ENCODE measurements at places on chromosomes 16 and 17.
A peak's percentile ranks its signal among the peaks of the same experiment; 100 is the strongest.

GRCh38 chr16:55082591-55082976 lies 151.9 kb downstream of the IRX5 start:
- DNase-seq, result no peak

DNA sequence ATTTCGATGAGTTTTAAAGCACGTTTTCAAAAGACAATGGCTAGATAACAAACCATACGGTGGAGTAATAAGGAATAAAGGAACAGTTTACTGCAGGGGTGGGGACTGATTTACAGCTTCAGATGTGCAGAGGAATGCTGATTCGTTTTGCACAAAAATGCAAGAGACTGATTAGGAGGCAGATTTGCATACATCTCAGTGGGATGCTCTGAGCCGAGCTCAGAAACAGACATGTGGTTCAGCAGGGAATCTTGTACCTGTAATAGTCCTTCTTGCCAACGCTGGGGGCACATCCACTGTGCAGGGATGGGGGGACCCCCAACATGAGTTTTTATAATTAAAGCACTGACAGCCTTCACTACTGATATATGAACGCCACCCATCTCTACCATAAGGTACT lies 308.0 kb downstream of the GRIN2A start:
- DNase-seq, result no peak

DNA sequence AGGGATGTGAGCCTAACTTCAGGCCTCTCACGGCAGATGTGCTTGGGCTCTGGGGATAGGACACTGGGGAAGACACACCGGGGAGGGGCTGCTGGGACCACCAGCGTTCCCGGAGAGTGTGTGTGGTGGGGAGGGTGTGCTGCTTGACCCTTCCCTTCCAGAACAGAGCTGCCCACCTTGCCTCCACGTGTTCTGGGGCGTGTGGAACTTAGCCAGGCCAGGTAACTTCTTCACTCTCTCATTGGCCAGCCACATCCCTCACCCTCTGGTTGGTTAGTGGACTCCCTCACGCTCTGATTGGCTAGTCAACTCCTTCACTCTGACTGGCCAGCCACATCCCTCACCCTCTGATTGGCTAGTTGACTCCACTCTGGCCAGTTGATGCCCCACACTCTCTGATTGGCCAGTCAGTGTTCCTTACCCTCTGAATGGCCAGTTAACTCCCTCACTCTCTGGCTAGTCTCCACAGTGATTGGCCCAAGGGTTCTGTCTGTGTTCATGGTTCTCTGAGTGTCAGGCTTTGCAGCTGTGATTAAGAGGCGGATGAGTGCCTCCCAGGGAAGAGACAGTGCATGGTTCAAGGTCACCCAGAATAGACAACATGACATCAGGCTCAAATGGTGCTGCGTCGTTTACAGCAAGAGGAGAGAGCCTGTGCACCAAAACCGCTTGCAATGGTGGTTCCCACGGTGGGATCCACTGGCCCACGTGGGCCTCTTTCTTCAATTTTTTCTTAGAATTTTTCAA lies 10.0 kb downstream of the TMEM235 start:
- DNase-seq, result peak; percentile 63

- DNase-seq, result no peak
Measured at GRCh38 chr16:88076211-88076931, 125.1 kb downstream of the BANP start.

GRCh38 chr17:2087597-2088211 lies 32.8 kb downstream of the HIC1 start:
- no peak for DNase-seq

DNA sequence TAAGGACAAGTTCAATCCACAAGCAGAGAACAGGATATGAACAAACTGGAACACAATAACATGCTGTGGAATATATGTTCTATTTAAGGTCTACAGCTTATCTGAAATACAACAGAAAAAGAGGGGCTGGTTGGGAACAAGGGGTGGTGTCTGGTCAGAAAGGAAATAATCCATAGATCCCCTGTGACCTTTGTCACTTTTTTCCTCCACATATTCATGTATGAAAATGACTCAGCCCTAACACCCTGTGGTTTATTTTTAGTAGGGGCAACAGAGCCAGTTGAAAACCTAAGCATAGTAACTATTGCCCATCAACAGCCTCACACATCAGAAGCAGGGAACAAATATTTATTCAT lies 12.3 kb upstream of the SPAG9 start:
- no peak for DNase-seq

DNA sequence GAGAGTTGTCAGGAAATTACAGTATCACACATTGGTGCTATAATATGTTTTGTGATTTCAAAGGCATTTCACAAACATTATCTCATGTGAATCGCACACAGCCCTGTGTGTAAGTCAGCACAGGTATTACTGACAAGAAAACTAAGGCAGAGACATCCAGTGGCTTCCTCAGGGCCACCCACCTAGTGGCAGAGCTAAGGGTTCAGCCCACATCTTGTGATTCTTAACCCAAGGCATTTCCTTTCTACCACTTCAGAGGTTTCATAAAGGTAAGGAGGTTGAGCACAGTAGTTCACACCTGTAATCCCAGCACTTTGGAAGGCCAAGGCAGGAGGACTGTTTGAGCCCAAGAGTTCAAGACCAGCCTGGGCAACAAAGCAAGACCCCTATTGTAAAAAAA lies 58.2 kb downstream of the STX8 start:
- no peak for DNase-seq

- DNase-seq, result no peak
Measured at GRCh38 chr16:79419148-79419547, 181.4 kb downstream of the MAF start.

- DNase-seq, result no peak
Measured at GRCh38 chr17:45905814-45906213, 11.5 kb downstream of the MAPT start.

DNA sequence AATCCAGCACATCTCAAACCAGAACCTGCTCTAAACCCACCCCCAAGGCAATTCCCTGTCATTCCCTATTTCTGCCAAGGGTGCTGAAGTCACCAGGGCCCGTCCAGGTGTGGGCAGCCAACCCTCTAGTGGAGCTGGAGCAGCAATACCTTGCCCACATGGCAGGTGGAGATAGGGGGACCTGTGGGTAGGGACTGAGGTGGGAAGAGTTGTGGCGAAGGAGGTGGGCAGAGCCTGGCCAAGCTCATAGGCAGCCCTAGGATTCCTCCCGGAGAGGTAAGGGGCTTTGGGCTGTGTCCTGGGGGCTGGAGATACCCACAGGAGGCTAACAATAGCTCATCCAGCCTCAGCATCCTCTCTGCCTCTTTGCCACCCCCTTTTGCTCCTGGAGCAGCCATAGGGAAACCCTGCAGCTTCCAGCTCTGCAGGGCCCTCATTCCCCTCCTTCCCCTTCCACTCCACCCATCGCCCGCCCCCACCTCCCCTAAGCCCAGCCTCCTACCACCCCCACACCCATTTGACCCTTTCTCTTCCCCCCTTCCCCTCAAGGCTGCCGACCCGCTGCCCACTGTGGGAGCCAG lies 30.4 kb upstream of the CRHR1 start:
- no peak for DNase-seq

- DNase-seq, result peak; percentile 20
Measured at GRCh38 chr17:2707721-2708584, 3.6 kb downstream of the CLUH start.

- no peak for DNase-seq
Measured at GRCh38 chr17:27870345-27870744, 22.8 kb downstream of the LYRM9 start.

- no peak for DNase-seq
Measured at GRCh38 chr17:33028778-33029177, 37.1 kb downstream of the SPACA3 start.

GRCh38 chr16:70756071-70756470 lies 44.9 kb downstream of the VAC14 start:
- DNase-seq, result no peak

GRCh38 chr17:79728908-79729471 lies 1.8 kb upstream of the ENPP7 start:
- DNase-seq, result no peak

GRCh38 chr17:71423871-71424546 lies 696.8 kb upstream of the SOX9 start:
- no peak for DNase-seq

GRCh38 chr17:80465327-80465974 lies 11.0 kb downstream of the NPTX1 start:
- no peak for DNase-seq

- DNase-seq, result no peak
Measured at GRCh38 chr17:79948406-79948944, 87.2 kb downstream of the TBC1D16 start.

DNA sequence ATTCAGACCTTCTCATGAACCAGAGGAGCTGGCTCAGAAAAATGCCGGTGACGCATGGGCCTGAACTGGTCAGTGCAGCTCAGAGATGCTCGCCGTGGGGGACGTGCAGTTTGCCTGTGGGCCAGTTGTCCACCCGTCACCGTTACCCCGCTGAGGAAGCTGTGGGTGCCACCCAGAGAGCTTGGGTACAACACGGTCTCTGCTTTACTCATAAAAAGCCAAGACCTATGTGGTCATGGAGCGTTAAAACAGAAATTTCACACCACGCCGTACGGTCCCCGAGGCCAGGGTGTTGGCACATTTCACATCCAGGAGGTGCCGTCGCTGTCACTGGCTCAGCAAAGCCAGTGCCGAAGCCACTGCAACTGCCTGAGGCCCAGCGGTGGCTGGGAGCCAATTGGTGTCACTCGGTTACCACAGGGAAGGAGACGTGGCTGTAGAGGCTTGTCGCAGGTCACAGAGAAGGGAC lies 120.9 kb downstream of the METRNL start:
- no peak for DNase-seq

DNA sequence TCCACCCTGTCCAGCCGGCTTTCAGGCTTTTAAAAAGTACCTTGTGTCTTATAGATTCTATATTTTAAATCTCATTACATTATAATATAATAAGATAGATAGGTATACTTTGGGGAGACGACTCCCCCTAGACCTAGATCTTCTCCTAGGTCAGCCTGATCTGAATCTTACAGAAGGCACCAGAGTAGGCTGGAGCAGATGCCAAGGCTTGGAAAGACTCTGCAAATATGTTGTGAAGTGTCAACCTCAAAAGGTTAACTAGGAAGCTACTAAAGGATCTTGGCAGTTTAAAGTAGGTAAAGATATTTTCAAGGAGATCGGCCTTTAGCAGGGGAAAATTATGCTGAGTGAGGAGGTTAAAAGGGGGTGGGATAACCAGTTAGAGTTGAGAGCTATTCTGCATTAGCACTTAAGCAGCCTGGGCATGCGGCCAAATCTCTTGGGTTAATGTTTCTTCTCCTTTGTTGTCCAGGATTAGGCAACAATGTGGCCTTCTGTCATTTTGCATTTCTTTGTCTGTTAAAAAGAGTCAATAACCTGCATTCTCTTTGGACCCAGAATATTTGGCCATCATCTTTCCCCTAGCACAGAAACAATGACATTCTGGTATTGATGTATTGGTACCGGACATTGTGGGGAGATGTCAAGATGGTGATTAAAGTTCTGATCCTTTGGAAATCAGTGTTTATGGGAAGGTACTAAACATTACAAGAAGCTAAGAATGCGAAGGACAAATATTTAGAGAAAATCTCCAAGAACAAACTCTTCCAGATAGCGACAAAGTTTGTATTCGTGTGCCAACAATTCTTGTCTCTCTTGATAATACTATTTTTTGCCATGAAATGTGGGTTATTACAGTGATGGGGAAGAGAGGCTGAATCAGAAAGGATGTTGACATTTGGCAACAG lies 51.2 kb upstream of the DHX40 start:
- DNase-seq, result no peak

- no peak for DNase-seq
Measured at GRCh38 chr16:71746442-71747046, 22.0 kb upstream of the PHLPP2 start.

- peak; percentile 73 for DNase-seq
Measured at GRCh38 chr17:72539981-72540897, 419.4 kb downstream of the SOX9 start.

GRCh38 chr16:17416461-17417311 lies 54.1 kb downstream of the XYLT1 start:
- DNase-seq, result no peak

DNA sequence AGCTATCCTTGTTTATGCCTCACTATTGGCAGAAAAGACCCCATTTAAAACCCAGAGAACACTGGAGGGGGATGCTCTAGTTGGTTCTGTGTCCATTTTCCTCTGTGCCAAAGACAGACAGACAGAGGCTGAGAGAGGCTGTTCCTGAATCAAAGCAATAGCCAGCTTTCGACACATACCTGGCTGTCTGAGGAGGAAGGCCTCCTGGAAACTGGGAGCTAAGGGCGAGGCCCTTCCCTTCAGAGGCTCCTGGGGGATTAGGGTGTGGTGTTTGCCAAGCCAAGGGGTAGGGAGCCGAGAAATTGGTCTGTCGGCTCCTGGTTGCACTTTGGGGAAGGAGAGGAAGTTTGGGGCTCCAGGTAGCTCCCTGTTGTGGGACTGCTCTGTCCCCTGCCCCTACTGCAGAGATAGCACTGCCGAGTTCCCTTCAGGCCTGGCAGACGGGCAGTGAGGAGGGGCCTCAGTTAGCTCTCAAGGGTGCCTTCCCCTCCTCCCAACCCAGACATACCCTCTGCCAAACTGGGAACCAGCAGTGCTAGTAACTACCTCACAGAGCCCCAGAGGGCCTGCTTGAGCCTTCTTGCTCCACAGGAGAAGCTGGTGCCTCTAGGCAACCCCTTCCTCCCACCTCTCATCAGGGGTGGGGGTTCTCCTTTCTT lies 56.1 kb downstream of the IGF2BP1 start:
- no peak for DNase-seq

GRCh38 chr17:50658616-50659015 lies 23.9 kb downstream of the ABCC3 start:
- no peak for DNase-seq

- DNase-seq, result no peak
Measured at GRCh38 chr17:57612202-57613071, 132.7 kb downstream of the CCDC182 start.

DNA sequence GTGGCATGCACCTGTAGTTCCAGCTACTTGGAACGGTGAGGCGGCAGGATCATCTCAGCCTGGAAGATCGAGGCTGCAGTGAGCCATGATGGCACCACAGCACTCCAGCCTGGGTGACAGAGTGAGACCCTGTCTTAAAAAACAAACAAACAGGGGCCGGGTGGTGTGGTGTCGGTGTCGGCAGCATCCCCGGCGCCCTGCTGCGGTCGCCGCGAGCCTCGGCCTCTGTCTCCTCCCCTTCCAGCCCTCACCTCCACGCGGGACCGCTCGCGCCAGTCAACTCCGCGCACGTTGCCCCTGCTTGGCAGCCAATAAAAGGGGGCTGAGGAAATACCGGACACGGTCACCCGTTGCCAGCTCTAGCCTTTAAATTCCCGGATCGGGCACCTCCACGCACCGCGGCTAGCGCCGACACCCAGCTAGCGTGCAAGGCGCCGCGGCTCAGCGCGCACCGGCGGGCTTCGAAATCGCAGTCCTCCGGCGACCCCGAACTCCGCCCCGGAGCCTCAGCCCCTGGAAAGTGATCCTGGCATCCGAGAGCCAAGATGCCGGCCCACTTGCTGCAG lies 204.7 kb downstream of the CDRT15L2 start:
- DNase-seq, result no peak

All from anterior cingulate cortex (tissue), 58 donors.